Fibroblast of skin of left biceps (primary cell): ENCODE measurements at places on chromosomes 16 and 17.

- DNase-seq, result no peak
These were observed 8.3 kb downstream of the FOXJ1 start for GRCh38 chr17:76132574-76133338.

DNA sequence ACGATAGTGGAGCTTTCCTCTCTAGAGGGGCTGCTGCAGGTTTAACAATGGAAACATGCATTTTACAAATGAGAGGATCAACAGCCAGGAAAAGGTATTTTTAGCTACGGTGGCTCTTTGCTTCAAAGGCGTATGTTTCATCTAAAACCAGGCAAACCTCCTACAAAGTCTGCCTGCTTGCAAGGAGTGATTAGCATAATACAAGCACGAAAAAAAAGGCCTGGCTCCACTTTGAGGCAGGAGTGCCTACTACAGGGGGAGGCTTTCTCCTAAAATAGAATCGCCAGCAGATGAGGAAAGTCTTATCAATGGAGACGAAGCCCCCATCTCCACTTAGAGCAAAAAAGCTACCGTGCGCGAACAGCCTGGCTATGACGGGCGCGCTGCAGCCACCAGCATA lies 27.1 kb upstream of the MTSS2 start:
- no peak for DNase-seq

DNA sequence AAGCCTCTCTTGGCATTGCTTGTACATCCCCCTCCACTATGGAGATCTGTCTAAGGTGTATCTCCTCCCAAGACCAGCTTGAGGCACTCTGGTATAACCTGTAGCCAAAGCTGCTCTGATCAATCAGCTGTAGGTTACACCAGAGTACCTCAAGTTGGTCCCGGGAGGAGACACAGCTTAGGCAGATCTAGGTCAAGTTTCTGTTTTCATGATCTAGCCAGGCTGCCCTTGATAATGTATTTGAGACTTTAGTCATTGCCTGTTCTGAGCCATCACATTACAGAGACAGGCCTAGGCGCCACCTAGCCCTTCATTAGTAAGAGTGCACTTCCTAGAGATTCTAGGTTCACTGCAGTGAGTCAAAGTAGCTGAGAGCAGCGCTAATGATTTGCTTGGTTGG lies 31.4 kb downstream of the ASGR1 start:
- no peak for DNase-seq

DNA sequence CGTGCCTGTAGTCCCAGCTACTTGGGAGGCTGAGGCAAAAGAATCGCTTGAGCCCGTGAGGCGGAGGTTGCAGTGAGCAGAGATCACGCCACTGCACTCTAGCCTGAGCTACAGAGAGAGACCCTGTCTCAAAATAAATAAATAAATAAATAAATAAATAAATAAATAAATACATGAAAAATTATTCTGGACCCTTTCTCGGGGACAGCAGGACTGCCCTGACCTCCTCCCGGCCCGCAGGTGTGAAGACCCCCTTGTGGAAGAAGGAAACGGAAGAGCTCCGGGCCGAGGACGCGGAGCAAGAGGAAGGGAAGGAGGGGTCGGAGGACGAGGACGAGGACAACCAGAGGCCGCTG lies 3.1 kb downstream of the C17orf50 start:
- DNase-seq, result no peak

DNA sequence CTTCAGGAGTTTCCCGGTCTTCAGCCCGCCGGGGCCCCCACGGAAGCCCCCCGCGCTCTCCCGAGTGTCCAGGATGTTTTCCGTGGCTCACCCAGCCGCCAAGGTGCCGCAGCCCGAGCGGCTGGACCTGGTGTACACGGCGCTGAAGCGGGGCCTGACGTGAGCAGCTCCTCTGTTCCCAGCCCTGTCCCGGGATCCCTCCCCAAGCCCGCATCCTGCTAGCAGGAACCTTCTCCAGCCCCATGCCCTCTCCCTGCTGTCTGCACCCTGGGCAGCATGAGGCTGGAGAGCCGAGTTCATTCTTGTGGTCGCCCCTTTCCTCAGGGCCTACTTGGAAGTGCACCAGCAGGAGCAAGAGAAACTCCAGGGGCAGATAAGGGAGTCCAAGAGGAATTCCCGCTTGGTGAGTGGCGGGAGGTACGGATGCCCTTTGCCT lies 10.1 kb downstream of the RIPOR1 start:
- DNase-seq, result no peak

- no peak for DNase-seq
These were observed 17.4 kb downstream of the ADAP2 start for GRCh38 chr17:30939051-30939689.

- DNase-seq, result no peak
These were observed 146.8 kb downstream of the SOX9 start for GRCh38 chr17:72267601-72268000.

GRCh38 chr17:64632606-64633005 lies 29.5 kb downstream of the SMURF2 start:
- no peak for DNase-seq

GRCh38 chr17:33284022-33284421 lies 9.1 kb downstream of the ASIC2 start:
- no peak for DNase-seq

DNA sequence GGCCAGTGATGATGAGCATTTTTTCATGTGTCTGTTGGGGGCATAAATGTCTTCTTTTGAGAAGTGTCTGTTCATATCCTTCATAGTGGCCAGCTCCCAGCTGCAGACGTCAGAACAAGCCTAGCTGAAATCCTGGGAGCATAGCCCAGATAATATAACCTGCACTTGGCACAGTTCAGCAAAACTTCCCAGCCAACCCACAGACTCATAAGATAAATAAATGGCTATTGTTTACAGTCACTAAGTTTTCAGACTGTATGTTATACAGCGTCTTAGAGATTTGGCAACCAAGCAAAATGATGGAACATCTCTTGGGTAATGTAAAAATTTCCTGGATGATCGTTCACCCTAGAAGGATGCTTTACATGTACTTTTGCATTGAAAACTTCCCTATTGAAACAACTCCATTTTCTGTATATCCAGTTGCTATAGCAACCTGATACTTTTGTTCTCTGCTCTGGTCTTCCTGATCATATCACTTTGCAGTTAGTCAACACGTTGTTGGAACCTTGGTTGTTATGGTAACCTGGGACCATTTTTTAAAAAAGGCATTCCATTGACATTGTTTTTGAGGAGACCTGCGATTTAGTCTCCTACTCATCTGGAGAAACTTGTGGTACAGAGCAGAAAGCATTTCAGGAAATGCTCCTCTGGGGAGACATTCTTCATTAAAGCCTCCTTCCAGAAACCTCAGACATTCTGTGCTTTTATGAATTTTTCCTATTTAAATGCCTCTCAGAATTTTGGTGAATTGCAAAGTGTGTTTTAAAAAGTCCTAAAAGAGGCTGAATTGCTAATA lies 378.7 kb downstream of the HS3ST4 start:
- no peak for DNase-seq

GRCh38 chr17:78745407-78746088 lies 36.5 kb downstream of the CYTH1 start:
- DNase-seq, result no peak
